ENCODE measurements at places on chromosomes 16 and 17.

DNA sequence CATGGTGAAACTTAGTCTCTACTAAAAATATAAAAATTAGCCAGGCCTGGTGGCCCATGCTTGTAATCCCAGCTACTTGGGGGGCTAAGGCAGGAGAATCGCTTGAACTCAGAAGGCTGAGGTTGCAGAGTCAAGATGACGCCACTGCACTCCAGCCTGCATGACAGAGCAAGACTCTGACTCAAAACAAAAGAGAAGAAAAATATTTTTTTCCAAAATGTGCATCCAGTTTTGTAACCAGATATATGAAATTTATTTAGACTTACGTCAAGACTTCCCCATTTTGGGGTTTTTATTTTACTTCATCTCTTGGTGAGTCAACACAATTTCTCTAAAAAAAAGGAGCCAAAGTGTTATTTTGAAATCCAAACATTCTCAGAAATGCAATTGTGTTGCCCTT, 5.5 kb upstream of the TM4SF5 start:
- DNase-seq: no peak

- DNase-seq: no peak
These were observed 229.8 kb downstream of the KATNIP start for GRCh38 chr16:27779641-27780164.

- no peak for DNase-seq
These were observed 52.4 kb upstream of the ETV4 start for GRCh38 chr17:43598357-43599045.

GRCh38 chr17:19748807-19749193, 702 bp upstream of the ALDH3A1 start:
- no peak for DNase-seq

GRCh38 chr17:10198509-10199249, at the start of gene GAS7:
Gene GAS7, minus strand, starts transcription at chr17:10198606.
- DNase-seq: peak; percentile 40

- DNase-seq: peak; percentile 16
These were observed 30.2 kb downstream of the PLD6 start for GRCh38 chr17:17175917-17176316.
